ENCODE measurements at places on chromosomes 16 and 17. TPM values are rescaled to one million over a fixed set of nuclear protein-coding genes. Genes with fewer than 3 reads are reported as not detected.

FAM171A2 gene
- 9.6 TPM for total RNA-seq

- peak; percentile 48 for DNase-seq
Measured at GRCh38 chr17:82772026-82772425, 20.2 kb downstream of the TBCD start.

DNA sequence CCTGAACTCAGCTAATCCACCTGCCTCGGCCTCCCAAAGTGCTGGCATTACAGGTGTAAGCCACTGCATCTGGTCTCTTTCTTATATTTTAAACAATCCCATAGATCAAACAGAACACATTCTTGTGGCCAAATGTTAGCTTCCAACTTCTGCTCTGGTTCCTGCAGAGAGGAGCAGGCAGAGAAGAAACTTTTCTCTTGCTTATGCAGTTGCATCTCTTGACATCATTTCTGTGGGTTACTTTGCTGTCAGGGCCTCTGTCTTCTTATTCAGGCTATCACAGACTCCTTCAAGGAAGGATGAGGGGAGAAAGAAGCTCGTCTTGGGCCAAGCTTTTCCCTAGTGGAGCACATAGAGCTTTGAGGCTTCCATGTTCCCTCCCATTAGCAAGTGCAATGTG is 7.8 kb downstream of the HSD17B2 start:
- DNase-seq = no peak

GRCh38 chr17:81020767-81021497 is 14.0 kb upstream of the BAIAP2 start:
- DNase-seq = peak; percentile 57

DNA sequence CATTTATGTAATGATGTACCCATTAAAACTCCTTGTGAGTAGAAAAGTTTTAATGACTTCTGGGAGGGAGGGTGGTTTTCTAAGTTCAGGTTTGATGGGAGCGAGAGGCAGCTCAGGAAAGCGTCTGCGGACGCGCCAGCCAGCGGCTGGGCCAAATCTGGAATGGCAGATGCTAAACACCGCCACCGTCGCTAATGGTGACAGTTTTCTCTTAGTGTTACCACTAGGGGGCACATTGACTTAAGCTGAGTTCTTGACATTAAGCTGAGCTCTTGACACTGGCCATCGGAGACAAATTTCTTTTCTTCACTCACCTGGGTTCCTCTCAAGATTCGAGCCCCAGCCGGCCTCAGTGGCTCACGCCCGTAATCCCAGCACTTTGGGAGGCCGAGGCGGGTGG is 6.7 kb downstream of the TRPV1 start:
- DNase-seq = peak; percentile 18

GRCh38 chr17:47686664-47687327 is 7.2 kb upstream of the TBKBP1 start:
- DNase-seq = no peak

DNA sequence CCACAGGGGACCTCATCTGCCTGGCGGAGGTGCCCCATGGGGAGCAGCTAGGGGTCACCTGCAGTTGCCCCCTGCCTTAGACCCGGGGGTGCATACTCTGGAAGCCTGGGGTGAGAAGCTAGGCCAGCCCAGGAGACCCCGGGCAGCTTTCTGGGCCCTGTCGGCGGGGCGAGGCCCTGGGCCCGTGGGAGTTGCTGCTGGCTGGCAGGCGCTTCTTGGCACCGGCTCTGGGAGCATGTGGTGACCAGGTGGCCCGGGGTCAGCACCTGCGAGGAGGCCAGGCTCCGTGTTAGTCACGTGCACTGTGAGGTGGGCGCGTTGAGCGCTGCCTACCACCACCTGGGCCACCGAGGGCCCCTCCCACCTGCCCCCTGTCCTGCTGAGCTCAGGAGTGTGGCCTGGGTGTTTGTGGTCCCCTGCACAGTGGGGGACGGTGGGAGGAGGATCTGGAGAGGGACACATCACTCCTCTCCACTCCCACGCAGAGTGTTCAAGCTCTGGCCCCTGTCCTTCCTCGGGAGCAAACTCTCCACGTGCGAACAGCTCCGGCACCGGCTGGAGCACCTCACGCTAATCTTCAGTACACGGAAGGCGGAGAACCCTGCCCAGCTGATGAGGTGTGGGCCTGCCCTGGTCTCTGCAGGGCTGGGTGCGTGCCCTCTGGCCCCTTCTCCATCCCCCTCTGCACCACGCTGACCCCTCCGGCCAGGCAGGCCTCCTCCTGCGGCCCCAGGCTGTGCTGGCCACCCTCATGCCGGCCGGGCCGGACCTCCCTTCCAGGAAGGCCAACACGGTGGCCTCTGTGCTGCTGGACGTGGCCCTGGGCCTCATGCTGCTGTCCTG is 5.8 kb downstream of the PIGQ start:
- DNase-seq = no peak

DNA sequence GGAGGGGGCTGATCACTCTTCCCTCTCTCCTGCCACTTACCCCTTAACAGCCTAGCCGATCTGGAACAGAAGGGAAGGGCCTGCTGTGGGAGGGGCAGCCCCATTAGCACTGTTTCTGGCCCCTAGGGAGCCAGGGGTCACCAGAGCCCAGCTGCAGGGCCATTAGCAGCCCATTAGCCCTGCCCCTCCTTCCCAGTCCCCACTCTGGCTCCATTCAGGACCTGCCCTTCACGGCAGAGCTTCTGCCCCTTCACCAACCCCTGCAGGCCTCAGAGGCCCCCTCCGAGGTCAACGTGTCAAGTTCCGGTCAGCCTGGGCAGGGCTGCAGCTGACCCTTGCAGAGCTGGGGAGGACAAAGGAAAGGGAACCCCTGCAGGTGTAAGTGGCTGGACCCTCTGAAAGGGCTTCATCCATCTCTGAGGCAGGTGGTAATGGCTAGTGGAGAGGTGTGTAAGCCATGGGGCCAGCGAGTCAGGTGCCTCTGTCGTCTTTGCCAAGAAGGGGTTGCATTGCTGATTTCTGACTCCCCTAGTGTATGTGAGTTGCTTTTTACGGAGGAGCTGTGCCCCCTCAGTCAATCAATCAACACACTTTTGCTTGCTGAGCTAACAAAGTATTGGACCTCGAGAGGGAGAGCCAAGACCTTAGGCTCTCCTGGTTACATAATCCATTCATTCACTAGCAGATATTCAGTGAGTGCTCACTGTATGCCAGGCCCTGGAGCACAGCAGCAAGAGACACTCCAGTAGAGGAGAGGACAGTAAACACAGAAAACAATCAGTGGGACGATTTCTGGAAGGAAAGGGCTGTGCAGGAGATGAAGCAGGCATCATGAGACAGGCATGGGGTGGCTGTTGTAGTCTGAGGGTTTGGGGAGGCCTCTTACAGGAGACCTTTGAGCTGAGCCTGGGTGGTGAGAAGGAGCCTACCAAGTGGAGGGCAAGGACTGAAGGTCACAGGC is 18.2 kb upstream of the KCNJ12 start:
- DNase-seq = no peak

DNA sequence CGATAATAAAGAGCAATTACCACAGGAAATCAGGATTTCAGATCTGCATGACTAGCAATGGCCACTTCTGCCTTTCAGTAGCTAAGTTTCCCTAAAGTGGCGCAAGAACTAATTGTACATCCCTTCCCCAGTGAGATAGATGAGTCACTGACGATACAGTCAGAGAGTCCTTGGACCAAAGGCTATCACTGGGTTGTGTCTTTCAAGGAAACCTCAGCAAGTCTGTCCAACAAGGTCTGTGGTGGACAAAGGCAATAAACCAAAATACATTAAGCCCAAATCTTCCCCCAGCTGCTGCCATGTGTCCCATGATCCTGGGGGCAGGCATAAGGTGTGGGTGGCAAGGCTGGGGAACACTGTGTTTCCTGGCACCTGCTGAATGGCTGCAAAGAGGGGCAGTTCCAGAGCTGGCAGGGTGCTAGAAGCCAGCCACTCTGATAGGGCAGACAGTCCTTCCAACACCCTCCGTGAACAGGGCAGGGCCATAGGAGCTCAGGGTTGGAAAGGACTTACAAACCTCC is 20.5 kb upstream of the MTMR4 start:
- peak; percentile 87 for DNase-seq

- DNase-seq = no peak
Measured at GRCh38 chr16:15510992-15511391, 76.6 kb downstream of the BMERB1 start.

GRCh38 chr16:2278272-2278608 is 10.3 kb upstream of the RNPS1 start:
- no peak for DNase-seq

DNA sequence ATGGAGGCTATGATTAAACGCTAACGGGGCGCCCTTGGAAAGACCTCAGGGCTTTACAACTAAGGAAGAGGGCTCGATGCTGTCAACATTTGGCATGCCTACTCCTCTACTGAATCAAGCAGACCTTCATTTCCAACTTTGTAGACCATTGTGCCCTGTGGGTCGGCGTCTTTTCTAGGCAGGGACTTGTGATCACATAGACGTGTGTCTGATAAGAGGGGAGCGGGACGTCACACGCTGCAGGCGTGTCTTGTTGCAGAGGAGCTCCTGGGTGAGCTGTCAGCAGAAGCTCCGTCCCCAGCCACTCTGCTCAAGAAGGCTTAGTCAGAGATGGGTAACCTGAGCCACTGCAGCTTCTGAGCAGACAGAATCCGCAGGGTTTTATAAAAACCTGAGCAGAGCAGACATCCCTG is 2.8 kb downstream of the MAPK8IP3 start:
- peak; percentile 86 for DNase-seq

RAB40C gene
- 13.3 TPM for total RNA-seq

DNA sequence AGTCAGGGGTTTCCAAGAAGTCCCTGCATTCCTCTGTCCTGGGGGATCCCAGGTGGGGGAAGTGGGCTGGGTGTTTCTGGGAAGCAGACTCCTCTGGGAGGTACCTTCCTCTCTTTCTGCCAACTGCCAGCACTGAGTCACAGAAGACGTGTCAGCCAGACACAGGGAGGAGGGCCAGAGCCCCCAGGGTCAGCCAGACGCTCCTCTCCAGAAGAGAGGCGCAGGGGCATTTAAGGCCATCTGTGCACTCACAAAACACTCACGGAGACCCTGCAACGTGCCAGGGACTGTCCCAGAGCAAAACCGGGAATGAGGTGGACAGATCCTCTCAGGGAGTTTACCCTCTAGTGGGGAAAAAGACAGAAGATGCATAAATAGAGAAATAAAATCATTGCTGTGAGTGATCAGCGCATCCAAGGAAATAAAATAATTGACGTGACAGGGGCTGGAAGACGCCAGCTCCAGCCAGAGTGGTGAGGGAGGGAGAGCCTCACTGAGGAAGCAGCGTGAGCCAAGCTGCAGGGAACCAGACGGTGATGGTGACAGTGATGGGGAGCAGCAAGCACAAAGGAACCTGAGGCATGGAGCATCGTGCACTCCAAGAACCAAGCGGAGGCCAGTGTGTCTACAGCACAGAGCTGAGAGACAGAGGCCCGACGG is 105.4 kb downstream of the ZNF423 start:
- DNase-seq = no peak

DNA sequence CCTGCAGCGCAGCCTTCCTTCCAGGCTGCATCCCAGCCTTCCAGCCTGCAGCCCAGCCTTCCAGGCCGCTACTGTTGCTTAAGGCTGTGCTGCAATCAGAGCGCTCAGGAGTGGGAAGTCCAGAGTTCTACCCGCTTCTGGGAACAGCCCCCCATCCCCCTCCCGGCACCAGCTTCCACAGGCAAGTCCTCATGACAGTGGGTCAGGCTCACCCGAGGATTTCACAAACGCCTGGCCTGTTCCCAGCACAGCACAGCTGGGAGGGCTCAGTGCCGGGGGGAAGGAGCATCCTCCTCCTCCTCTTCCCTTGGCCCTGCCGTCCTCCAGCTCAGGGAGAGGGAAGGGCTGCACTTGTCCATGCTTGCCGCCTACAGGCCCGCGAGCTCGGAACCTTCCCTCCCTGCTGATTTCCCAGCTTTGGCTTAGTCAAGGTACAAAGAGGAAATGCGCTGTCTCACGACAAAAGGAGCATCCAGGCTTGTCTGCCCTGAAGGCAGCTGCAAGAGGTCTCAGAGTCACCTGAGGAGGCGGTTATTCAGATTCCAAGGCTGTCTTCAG is 8.3 kb downstream of the SOCS3 start:
- DNase-seq = peak; percentile 81

GRCh38 chr17:50781167-50781566 is 13.8 kb upstream of the ANKRD40CL start:
- DNase-seq = no peak

GRCh38 chr17:538181-538973 is 176.3 kb downstream of the VPS53 start:
- no peak for DNase-seq

CCDC137 gene
- total RNA-seq = 28.2 TPM

GRCh38 chr16:2229091-2229490 is 5.7 kb downstream of the E4F1 start:
- no peak for DNase-seq

- no peak for DNase-seq
Measured at GRCh38 chr17:10226930-10227695, 28.7 kb upstream of the GAS7 start.

NAGS gene
- 1.6 TPM for total RNA-seq

GRCh38 chr16:53642094-53642493 is 61.6 kb downstream of the RPGRIP1L start:
- DNase-seq = no peak

All from LHCN-M2 (cell line).